Stimulated activated CD8-positive, alpha-beta memory T cell treated with anti-CD3 and anti-CD28 coated beads, Interleukin-2, amount 100 ng/mL, for 1 hour (primary cell): ENCODE measurements at places on chromosomes 13 and 19.

GRCh38 chr13:30859326-30859725 is 46.7 kb upstream of the MEDAG start:
- no peak for DNase-seq

DNA sequence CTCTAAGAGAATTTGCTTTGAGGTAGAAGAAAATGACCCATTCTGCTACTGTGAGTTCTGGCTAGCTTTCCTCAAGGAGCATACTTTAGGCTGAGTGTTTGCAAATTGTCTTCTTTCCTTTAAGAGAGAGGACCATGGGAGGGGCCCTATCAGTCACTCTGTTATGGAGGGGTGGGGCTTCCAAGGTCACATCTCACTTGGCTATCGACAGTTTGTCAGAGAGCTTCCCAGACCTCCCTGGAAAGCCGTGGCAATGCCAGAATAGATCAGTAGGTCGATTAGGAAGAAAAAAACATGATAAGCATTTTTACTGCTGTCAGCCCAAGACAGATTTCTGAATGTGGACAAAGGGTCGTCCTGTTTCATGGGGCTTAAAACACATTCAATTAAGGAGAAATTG is 93.3 kb downstream of the OXGR1 start:
- DNase-seq: no peak

DNA sequence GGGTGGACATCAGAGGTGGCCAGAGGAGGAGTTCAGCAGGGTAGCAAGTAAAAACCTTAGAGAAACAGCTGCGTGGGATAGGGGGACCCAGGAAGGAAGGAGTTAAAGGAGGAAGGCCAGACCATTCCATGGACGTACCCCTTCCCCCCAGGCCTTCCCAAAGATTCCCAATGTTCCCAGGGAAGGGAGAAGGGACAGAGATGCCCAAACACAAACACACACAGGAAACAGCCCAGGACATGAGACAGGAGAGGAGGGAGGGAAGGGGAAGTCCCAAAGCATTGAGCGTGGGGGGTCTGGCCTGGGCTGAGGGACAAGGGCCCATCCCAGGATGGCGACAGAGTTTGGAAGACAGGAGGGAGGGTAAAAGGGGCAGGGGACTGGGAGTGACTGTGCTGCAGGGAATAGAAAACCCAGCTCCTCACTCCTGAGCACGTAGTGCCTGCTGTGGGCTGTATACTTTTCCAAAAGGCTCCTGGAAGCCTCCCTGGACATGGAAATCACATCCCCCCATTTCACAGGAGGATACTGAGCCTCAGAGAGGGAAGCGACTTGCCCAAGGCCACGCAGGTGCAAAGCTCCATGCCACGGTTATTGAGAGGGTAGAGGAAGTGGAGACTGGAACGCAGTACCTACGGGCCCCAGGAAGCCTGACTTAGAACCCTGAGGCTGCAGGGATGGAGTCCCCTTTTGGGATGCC is 1.1 kb downstream of the SYDE1 start:
- no peak for DNase-seq

DNA sequence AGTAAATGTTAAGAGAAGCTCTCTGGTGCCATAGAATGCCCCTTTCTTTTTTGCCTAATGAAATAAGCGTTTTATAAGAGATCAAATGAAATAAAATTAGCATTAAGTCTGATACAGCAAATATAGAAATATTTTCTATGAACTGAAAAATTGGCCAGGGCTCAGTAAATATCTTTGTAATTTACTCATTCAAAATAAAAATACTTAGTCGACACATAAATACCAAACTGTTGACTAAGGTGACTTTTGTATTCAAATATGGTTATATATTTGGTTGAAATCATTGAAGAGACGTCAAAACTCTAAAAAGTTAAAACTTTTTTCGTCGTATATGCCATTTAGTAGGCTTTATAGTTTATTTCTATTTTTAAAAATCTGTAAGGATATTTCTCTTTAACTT is 25.6 kb downstream of the IPO5 start:
- DNase-seq: no peak

DNA sequence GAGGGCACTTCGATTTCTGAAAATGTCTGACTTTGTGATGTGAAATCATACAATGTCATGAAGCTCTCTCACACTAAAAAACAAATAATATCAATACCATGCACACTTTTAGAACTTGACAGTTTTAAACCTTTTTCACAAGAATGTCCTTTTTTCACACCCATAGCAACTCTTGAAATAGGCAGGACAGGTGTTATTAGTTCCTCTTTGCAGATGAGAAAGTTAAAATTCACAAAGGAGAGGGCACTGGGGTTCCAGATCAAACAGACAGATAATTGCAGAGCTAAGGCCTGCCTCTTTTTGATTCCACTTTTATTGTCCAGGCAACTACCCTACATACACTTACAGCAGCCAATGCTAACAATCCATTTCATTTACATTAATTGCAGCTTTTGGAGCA is 142.8 kb downstream of the KLF12 start:
- DNase-seq: no peak

GRCh38 chr13:42492372-42492920 is 81.5 kb upstream of the TNFSF11 start:
- DNase-seq: no peak

- DNase-seq: no peak
These were observed 50.0 kb downstream of the PIN1 start for GRCh38 chr19:9885077-9885552.

- no peak for DNase-seq
These were observed 104.2 kb downstream of the UBL3 start for GRCh38 chr13:29746148-29746677.

GRCh38 chr13:46665248-46665632 is 112.3 kb downstream of the LRCH1 start:
- DNase-seq: no peak

DNA sequence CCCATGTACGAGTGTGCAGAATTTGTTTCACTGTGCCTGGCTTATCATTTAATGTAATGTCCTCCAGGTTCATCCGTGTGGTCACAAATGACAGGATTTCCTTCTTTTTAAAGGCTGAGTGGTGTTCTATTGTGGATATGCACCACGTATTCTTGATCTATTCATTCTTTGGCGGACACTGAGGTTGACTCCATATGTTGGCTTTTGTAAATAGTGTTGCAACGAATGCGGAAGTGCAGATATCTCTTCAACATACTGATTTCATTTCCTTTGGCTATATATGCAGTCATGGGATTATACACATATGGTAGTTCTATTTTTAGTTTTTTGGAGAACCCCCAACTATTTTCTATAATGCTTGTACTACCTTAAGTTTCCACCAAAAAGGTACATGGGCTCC is 13.0 kb downstream of the OR7A5 start:
- DNase-seq: no peak

GRCh38 chr13:99289271-99289670 is 17.9 kb downstream of the GPR183 start:
- no peak for DNase-seq

- no peak for DNase-seq
These were observed 133.7 kb downstream of the RAP2A start for GRCh38 chr13:97567510-97568243.

- DNase-seq: no peak
These were observed 34.3 kb downstream of the FAM216B start for GRCh38 chr13:42815681-42816080.

GRCh38 chr13:20911037-20911436 is 8.5 kb upstream of the XPO4 start:
- DNase-seq: no peak

GRCh38 chr13:54232700-54233099 is 1204.1 kb downstream of the OLFM4 start:
- no peak for DNase-seq

- DNase-seq: no peak
These were observed 10.6 kb downstream of the PIAS4 start for GRCh38 chr19:4018140-4018613.
